ENCODE measurements at places on chromosomes 12 and 14. TPM values are rescaled to one million over a fixed set of nuclear protein-coding genes. Genes with fewer than 3 reads are reported as not detected.

DNA sequence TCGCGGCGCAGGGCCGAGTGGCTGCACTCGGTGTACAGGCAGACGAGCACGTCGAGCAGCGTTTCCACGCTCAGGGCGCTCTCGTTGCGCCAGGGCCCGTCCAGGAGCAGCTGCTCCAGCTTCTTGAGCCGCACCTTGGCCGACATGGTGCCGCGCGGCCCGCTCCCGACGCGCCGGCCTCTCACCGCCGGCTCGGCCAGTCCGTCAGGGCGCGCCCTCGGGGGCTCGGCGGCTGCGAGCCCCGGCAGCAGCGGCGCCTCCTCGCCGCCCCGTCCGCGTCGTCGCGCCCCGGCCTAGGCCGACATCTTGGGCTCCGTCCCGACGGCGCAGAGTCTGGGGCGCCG, 349 bp downstream of the CDC42BPB start:
- peak overlapping the region; percentile 77 for H3K27ac ChIP-seq
- H3K27me3 ChIP-seq, result no peaks in the 10 kb centered on the region
- peaks cover 2% of the 10 kb centered on the region for H3K36me3 ChIP-seq
- peak overlapping the region; percentile 79 for H3K4me3 ChIP-seq

DNA sequence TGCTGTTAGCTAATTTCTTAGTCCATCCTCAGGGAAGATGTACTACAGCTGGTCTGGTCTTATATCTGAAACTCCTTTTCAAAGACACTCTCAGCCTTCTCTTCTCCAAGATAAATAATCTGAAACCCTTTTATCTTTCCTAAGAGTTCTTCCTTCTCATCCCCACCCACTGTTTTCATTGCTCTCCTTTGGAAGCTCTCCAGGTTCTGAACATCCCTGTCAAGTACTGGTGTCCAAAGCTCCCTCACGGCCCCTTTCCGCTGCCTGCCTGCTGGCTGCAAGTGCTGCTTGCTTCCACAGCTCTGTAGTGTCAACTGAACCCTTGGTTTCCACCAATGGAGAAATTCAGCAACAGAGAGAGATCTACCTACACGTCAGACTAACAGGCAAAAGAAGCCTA, 6.6 kb upstream of the SLC6A13 start:
- no peaks in the 10 kb centered on the region for H3K4me1 ChIP-seq
- no peak overlapping the region for H3K27ac ChIP-seq
- no peak overlapping the region for H3K4me3 ChIP-seq
- no peak for DNase-seq
- H3K36me3 ChIP-seq, result no peaks in the 10 kb centered on the region
- H3K27me3 ChIP-seq, result peaks cover 19% of the 10 kb centered on the region

GRCh38 chr12:49892732-49893317, 10.9 kb downstream of the FAIM2 start:
- H3K4me1 ChIP-seq, result no peaks in the 10 kb centered on the region
- H3K27ac ChIP-seq, result no peak overlapping the region
- H3K27me3 ChIP-seq, result peaks cover 20% of the 10 kb centered on the region
- DNase-seq, result no peak
- H3K4me3 ChIP-seq, result no peak overlapping the region
- no peaks in the 10 kb centered on the region for H3K36me3 ChIP-seq

- H3K27ac ChIP-seq, result no peak overlapping the region
- no peaks in the 10 kb centered on the region for H3K4me1 ChIP-seq
- H3K36me3 ChIP-seq, result no peaks in the 10 kb centered on the region
- H3K27me3 ChIP-seq, result no peaks in the 10 kb centered on the region
Observed at GRCh38 chr12:90174198-90174510, 465.5 kb upstream of the ATP2B1 start.

- H3K27ac ChIP-seq, result peak overlapping the region; percentile 80
- no peaks in the 10 kb centered on the region for H3K27me3 ChIP-seq
- H3K36me3 ChIP-seq, result no peaks in the 10 kb centered on the region
Observed at GRCh38 chr12:7859552-7859951, 13.2 kb downstream of the SLC2A14 start.

DNA sequence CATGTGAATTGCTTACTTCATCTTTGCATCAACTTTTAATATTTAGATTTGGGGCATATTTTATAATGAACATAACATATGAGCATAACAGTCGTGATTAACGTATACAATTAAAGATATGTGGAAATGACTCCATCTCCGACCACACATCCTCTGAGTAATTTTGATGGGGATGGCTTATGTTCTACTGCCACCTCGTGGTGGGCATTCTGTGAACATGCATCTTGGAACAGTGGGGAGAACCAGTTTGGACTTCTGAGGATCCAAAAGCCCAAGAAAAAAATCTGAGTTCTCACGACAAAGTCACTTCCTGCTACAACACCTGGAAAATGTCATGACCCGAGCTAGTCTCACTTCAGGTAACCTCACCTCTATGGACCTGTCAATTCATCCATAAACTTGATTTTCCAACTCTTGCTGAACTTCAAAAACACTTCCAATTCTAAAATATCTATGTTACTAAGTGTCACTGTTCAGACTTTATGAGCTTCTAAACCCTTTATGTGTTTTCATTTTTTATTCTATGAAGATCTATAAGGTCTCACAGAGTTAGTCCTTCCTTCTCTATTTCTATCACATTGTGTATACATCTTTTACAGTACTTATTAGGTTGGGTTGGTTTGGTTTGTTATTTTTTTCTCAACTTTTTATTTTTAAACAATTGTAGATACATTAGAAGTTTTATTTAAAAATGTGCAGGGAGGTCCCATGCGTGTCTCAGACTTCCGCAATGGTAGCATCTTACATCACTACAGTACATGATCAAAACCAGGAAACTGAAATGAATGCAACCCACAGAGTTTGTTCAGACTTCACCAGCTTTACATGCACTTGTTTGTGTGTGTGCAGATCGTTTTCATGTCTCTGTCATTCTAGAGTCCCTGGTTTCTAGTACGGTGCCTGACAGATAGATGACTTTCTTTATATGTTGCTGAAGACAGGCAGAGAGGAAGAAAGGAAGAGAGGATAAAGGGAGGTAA, 38.2 kb upstream of the STAB2 start:
- DNase-seq, result peak; percentile 75
- no peaks in the 10 kb centered on the region for H3K27me3 ChIP-seq
- H3K36me3 ChIP-seq, result no peaks in the 10 kb centered on the region
- H3K4me3 ChIP-seq, result no peak overlapping the region
- H3K27ac ChIP-seq, result no peak overlapping the region

DNA sequence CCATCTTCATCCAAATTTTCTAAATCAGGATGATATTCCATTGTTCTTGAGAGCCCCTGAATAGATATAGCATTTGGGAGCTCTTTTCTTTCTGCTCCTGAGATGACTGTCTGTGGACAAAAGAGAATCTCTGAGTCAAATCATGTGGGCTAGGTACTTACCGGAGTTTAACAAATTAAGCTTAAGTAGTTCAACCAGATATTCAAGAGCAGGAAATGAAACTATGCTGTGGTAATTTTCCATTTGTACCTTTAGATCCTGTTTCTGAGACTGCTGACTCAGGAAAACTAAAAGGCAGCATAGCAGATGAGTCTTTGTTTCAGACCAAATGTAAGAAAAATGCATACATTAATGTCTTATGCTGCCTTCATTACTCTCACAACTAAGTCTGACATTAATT, at the start of gene CLEC7A:
TSS of gene CLEC7A (minus strand) at position 158 of the 400 bp plus-strand sequence. CDS start at position 41, 117 bp downstream.
- H3K36me3 ChIP-seq, result no peaks in the 10 kb centered on the region
- no peak within 1 kb of the TSS for H3K27ac ChIP-seq
- no peaks in the 10 kb centered on the region for H3K4me1 ChIP-seq
- H3K27me3 ChIP-seq, result no peaks in the 10 kb centered on the region

DNA sequence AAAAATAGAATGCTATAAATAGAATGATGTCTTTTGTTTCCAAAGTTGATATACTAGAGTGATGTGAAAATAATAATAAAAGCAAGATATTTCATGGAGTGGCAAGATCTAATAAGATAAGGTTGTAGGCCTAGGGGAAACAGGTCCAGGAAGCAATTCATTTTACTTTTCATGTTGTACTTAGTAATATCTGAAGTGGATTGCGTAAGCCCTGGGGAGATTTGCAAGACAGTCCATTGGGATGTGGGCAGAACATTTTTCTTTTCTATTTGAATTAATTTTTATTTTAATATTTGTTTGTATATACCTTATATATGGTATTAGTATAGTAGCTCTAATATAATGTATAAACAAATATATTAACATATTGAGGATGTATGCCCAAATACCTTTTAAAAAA, 7.5 kb downstream of the NUBPL start:
- DNase-seq, result peak; percentile 22
- H3K36me3 ChIP-seq, result no peaks in the 10 kb centered on the region
- no peak overlapping the region for H3K4me3 ChIP-seq
- peaks cover 3% of the 10 kb centered on the region for H3K4me1 ChIP-seq

The AMHR2 gene
- total RNA-seq, result not detected

The DDX55 gene
- 14.9 TPM for total RNA-seq

The POMT2 gene
- 9.6 TPM for total RNA-seq

The CMA1 gene
- not detected for total RNA-seq

The BDKRB1 gene
- total RNA-seq, result 16.7 TPM

The INSM2 gene
- not detected for total RNA-seq
